Hematopoietic multipotent progenitor cell treated with erythropoietin and hydrocortisone succinate and interleukin-3 and kit ligand, for 17 days (in vitro differentiated cells): ENCODE measurements at places on chromosomes 6 and 20.

- no peak for DNase-seq
Observed at GRCh38 chr20:36466089-36466488, 75.2 kb upstream of the MYL9 start.

- DNase-seq: no peak
Observed at GRCh38 chr6:33123181-33123580, 47.4 kb downstream of the HLA-DPB1 start.

DNA sequence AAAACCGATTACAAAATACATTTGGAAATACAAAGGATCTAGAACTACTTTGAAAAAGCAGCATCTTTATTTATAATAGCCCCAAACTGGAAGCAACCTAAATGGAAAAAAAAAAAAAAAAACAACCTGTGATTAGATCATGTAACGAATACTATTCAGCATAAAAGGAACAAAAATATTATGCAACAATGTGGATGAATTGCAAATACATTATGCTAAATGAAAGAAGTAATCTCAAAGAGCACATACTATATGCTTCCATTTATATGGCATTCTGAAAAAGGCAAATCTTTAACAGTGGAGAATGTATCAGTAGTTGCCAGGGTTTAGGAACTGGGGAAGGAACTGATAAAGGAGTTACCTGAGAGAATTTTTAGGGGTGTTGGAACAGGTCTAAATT lies 28.9 kb downstream of the IRAK1BP1 start:
- no peak for DNase-seq

- no peak for DNase-seq
Observed at GRCh38 chr20:62370807-62371587, 3.9 kb upstream of the LAMA5 start.

GRCh38 chr6:167508919-167509852 lies 184.3 kb downstream of the TTLL2 start:
- DNase-seq: no peak

DNA sequence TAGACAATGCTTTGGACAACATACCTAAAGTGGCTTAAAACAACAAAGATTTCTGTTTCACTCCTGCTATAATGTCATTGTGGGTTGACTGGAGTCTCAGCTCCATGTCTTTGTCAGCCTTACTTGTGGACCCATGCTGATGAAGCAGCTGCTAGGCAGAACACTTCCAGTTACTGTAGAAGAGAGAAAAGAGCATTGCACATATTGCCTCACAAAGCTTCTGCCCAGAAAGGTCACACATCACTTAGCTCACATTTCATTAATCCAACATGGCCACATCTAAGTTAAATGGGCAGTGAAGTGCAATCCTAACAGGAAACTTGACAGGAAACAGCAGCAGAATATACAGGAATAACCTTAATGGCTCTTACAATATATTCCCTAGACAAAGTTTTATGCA lies 480.5 kb upstream of the HTR1E start:
- no peak for DNase-seq

GRCh38 chr6:43283514-43283901 lies 14.6 kb upstream of the SLC22A7 start:
- DNase-seq: no peak

- DNase-seq: no peak
Observed at GRCh38 chr6:28182255-28182654, 40.6 kb downstream of the ZKSCAN8 start.

GRCh38 chr6:74466572-74466971 lies 739.3 kb downstream of the COL12A1 start:
- no peak for DNase-seq

DNA sequence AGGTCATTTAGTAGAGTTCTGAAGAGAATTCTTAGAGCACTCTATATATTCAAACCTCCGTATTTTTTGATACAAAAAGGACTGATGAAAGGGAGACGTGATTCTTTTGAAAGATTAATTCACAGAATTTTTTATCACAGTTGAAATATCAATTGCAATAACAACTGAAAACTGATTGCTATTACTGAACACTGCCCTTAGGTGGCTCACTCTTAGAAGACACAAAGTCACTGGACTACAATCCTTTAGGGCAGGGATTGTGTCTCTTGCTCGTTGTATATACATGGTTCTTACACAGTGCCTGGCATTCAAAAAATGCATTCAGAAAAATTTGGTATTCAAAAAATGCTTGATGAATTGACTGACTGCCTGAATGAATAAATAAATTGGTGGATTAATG lies 17.1 kb upstream of the CALHM6 start:
- DNase-seq: no peak

DNA sequence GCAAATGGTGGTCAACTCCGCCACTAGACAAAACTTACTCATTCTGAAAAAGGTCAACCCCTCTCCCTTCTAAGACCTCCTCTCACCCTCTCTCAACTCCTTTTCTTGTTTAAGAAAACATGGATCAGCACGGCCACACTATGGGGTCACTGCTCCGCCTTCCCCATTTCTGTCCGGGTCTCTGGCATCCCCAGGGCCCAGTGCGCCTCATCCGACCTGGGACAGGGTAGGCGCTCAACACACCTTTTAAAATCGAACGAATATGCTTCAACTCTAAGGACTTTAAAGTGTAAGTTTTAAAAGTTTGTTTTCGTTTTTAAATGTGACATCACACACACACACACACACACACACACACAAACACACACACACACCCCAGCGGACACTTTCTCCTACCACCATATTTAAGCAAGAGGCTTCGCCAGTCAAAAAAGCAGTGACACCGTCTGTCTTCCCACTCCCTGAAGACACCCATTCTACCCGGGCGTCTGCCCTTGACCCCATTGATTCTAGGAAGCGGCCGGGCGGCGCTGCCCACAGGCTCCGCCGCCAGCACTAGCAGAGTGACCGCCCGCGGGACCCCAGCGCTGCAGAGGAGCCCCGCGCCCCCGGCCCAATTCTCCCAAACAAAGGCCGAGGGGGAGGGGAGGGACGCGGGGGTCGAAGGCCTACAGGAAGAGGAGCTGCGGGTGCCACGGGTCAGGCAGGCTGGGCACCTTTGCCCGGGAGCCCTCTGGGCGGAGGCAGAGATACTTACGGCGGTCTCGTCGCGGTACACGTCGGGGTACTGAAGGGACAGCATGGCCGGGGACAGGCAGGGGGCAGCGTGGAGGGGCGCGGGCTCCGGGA lies 568 bp downstream of the PREP start:
- no peak for DNase-seq

DNA sequence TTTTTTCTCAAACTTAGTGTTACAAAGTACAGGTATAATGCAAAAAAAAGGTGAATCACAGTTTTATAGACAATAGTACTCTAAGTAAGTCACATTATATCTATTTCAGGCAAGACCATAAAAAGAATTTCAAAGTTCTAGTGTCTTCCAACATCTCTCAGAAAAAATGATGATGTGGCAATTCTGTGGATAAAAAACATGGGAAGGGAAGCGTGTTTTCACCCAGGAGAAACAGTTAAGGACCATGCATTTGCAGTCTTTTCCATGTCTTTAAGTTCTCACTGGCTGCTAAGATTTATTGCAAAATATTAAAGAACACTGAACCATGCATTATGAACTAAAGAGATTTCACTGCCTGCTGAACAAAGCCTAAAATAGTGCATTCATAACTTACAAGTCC lies 1.8 kb downstream of the SSR1 start:
- no peak for DNase-seq

DNA sequence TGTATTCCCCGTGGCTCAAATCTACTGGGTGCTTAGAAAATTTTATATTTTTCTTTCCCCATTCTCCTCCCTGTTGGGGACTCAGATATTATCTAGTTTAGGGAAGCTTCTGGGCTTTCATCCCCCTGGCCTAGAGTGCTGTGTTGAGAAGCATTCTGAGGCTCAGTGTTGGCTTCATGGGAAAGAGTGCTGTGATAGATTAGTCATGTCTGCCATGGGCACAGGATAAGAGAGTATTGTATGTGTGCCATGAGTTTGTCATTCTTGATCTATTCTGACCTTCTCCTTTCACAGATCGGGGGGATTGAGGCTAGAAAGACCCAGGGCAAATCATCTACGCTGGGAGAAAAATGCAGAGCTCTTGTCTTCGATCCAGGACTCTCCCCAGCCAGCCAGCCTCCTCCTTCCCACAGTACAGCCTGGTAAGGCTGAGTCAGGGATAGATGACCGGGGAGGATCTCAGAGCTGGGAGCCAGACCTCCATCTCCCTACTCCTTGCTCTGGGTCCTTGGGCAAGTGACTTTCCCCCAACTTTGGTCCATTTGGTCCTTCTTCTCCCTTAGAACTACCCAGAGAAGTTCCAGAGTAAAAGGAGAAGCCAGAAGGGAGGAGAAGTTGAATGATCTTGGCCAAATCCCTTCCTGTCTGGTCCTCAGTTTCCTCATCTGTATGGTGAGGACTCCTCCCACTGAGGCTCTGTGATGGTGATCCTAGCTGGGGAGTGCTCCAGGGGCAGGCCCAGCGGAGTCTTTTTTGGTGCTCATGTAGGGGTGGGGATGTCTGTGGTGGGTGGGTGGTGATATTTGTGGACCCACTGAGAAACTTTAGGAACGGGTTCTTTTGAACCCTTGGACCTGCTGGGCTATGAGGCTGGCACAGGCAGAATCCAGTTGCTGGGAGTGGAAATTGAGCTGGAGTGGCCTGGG lies 5.0 kb downstream of the SRC start:
- no peak for DNase-seq
